ENCODE measurements at places on chromosomes 16 and 17.

DNA sequence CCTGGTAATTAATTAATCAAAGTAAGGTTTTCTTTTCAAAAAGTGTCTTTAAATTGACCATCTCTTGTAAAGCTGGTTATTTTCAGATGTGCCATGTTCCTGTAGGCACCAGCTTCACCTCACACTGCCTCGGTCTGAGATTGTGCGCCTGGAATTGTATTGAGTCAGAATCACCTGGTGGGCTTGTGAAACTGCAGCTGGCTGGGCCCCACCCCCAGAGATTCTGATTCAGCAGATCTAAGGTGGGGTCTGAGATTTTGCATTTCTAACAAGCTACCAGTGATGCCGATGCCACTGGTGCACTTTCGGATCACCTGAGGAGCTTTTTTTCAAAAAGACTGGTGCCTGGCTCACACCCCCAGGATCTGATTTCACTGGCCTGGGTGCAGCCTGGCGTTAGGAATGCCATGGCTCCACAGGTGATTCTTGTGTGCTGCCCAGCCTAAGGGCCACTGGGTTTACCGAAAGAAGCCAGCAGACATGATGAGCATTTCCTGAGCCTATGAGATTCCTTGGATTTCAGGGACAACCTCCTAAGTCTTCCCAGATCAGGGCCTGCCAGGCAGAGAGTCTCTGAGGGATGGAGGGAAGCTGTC lies 59.2 kb upstream of the TOB1 start:
- no peak for DNase-seq

- no peak for DNase-seq
These were observed 15.7 kb upstream of the CBX8 start for GRCh38 chr17:79812353-79813258.

GRCh38 chr17:37847811-37848331 lies 76.3 kb upstream of the TBC1D3K start:
- no peak for DNase-seq

DNA sequence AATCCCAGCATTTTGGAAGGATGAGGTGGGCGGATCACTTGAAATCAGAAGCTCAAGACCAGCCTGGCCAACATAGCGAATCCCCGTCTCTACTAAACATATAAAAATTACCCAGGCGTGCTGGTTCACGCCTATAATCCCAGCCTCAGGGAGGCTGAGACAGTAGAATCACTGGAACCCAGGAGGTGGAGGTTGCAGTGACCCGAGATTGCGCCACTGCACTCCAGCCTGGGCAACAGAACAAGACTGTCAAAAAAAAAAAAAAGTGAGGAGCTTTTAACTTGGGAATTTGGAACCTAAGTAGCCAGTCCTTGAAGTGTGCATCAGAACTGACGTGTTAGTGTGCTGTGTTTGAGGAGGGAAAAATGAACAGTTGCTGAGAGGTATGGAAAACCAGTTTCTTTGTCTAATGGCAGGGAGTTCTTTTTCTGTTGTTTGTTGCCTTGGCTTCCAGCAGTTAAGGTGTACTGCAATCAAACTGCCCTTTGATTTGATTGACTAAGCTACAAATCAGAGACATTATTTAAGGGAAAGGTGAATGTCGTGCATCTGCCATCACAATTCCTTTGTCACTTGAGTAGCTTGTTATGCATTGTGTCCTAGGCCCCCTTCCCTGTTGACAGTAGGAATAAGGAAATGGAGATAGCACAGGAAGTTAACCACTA lies 8.6 kb upstream of the DUSP14 start:
- DNase-seq: no peak

DNA sequence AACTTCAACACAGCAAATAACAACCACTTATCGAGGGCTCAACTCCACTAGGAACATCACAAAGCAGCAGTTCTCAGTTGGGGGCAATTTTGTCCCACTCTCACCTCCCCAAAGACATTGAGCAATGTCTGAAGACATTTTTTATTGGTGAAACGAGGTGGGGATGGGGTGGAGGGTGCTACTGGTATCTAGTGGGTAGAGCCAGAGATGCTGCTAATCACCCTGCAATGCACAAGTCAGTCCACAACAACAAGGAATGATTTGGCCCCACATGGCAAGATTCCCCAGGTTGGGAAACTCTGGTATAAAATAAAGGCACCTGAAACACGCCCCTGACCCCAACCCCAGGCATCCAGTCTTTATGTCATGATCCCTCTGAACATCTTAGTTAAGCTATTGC lies 33.3 kb downstream of the TLE7 start:
- no peak for DNase-seq

GRCh38 chr16:56635441-56635967 lies 3.0 kb upstream of the MT1A start:
- DNase-seq: no peak
